ENCODE measurements at places on chromosomes 6 and 20. TPM values are rescaled to one million over a fixed set of nuclear protein-coding genes. Genes with fewer than 3 reads are reported as not detected.

DNA sequence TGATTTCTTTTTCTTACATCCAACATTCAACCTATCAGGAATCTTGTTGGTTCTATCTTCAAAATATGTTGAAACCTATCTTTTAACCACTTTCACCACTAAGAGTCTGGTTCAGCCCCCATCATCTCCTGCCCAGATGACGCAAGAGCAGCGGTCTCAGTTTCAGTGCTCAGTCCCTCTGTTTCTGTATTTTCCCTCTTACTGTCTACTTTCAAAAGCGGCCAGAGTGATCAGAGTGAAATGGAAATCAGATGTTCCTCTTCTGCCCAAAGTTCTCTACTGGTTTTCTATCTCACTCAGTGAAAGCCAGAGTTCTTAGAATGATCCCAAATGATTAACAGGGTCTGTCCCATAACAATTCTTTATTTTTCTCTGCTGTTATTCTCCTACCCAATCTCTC lies 147.9 kb upstream of the PDE7B start:
- H3K4me1 ChIP-seq, result no peaks in the 10 kb centered on the region
- DNase-seq, result no peak
- no peaks in the 10 kb centered on the region for H3K36me3 ChIP-seq
- H3K27me3 ChIP-seq, result no peaks in the 10 kb centered on the region

DNA sequence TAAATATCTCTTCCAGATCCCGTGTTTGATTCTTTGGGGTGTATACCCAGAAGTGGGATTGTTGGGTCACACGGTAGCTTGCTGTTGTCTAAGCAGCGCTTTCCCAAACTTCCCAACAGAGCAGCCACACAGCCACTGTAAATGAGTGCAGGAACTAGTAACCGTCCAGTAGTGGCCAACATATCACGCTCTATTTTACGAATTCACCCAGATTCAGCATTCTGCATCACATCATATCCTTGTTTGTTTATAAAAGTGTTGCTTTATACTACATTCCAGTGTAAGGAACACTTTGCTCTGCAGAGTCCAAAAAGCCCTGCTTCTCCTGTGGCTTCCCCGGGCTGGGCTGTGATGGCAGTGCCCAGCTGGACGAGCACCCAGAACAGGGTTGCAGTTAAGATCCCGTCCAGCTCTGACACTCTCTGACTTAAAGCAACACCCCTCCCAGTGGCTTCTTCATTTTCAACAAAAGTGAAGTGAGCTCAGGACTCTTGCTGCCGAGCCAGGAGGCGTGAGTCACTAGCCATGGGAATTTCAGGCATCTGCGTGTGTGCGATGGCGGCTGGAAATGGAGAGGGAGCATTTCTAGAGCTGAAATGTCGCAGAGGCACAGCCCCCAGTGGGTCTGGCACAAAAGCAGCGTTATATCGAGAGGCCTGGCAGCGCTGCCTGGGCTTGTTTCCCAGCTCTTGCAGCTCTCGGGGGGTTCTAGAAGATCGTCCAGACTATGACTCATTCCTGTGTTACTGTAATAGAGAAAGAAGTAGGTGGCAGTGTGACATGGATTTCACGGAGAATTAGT lies 216.3 kb upstream of the ECI2 start:
- no peaks in the 10 kb centered on the region for H3K36me3 ChIP-seq
- H3K4me1 ChIP-seq, result peaks cover 6% of the 10 kb centered on the region
- H3K27me3 ChIP-seq, result peaks cover 45% of the 10 kb centered on the region
- no peak for DNase-seq
- no peak overlapping the region for H3K27ac ChIP-seq
- H3K4me3 ChIP-seq, result no peak overlapping the region

GRCh38 chr6:11621119-11621518 lies 83.6 kb downstream of the TMEM170B start:
- no peaks in the 10 kb centered on the region for H3K36me3 ChIP-seq
- no peak overlapping the region for H3K27ac ChIP-seq
- no peak overlapping the region for H3K4me3 ChIP-seq
- H3K4me1 ChIP-seq, result no peaks in the 10 kb centered on the region
- DNase-seq, result no peak
- peaks cover 20% of the 10 kb centered on the region for H3K27me3 ChIP-seq

Gene ZNF391
- polyA plus RNA-seq, result 5.6 TPM
